Fibroblast of lung (primary cell): ENCODE measurements at places on chromosomes 11 and 22. TPM values are rescaled to one million over a fixed set of nuclear protein-coding genes. Genes with fewer than 3 reads are reported as not detected.

The PYGM gene
- polyA plus RNA-seq: 0.18 and 1.9 TPM in 2 replicates

The C11orf87 gene
- polyA plus RNA-seq: 0.02 and 0.34 TPM in 2 replicates

The SLC29A2 gene
- 0.15 and 1.7 TPM in 2 replicates for polyA plus RNA-seq

The CLCF1 gene
- polyA plus RNA-seq: 6.0 and 6.5 TPM in 2 replicates

The UBQLNL gene
- 0.09 and 0.10 TPM in 2 replicates for polyA plus RNA-seq

The AGBL2 gene
- polyA plus RNA-seq: 0.75 and 1.2 TPM in 2 replicates

The CRYBA4 gene
- polyA plus RNA-seq: not detected in 2 replicates

The SLC22A12 gene
- polyA plus RNA-seq: not detected in 2 replicates

The SLC22A8 gene
- polyA plus RNA-seq: not detected in 2 replicates

The KCNQ1 gene
- polyA plus RNA-seq: not detected in 2 replicates

The OR2AG2 gene
- 0.03 and 0.26 TPM in 2 replicates for polyA plus RNA-seq

The MS4A12 gene
- polyA plus RNA-seq: not detected in 2 replicates

The IFITM5 gene
- not detected in 2 replicates for polyA plus RNA-seq

The MAPK8IP2 gene
- polyA plus RNA-seq: 0.10 and 0.11 TPM in 2 replicates

The MOGAT2 gene
- not detected in 2 replicates for polyA plus RNA-seq

The CHEK1 gene
- 28.3 and 37.9 TPM in 2 replicates for polyA plus RNA-seq

The MFRP gene
- polyA plus RNA-seq: not detected in 2 replicates

The RIMBP3C gene
- 0.02 and 0.03 TPM in 2 replicates for polyA plus RNA-seq

The CHCHD10 gene
- polyA plus RNA-seq: 7.5 and 11.4 TPM in 2 replicates

The CNGA4 gene
- polyA plus RNA-seq: 0.06 TPM in 1 of 2 replicates, not detected in the other

The MPEG1 gene
- not detected in 2 replicates for polyA plus RNA-seq

The TRABD gene
- 11.8 and 17.6 TPM in 2 replicates for polyA plus RNA-seq

The MPPED2 gene
- polyA plus RNA-seq: 0.02 and 0.03 TPM in 2 replicates

The JAML gene
- not detected in 2 replicates for polyA plus RNA-seq

The KLHL35 gene
- polyA plus RNA-seq: 0.42 and 0.66 TPM in 2 replicates

The RIMBP3B gene
- 0.02 and 0.03 TPM in 2 replicates for polyA plus RNA-seq

The ASPHD2 gene
- 0.42 and 0.88 TPM in 2 replicates for polyA plus RNA-seq

The CCDC15 gene
- polyA plus RNA-seq: 1.2 and 4.0 TPM in 2 replicates

The TXNRD2 gene
- 13.2 and 19.7 TPM in 2 replicates for polyA plus RNA-seq

The MGAT3 gene
- 0.09 TPM in 1 of 2 replicates, not detected in the other for polyA plus RNA-seq

The ZP1 gene
- 0.62 TPM in 1 of 2 replicates, not detected in the other for polyA plus RNA-seq

The ZNF70 gene
- polyA plus RNA-seq: 1.0 and 1.2 TPM in 2 replicates

The SLC17A6 gene
- polyA plus RNA-seq: not detected in 2 replicates

The RFPL2 gene
- polyA plus RNA-seq: not detected in 2 replicates

The HEPN1 gene
- not detected in 2 replicates for polyA plus RNA-seq

The RCOR2 gene
- polyA plus RNA-seq: 1.8 and 3.9 TPM in 2 replicates

The TRIM49D2 gene
- not detected in 2 replicates for polyA plus RNA-seq

The PRR33 gene
- polyA plus RNA-seq: not detected in 2 replicates

The TEF gene
- polyA plus RNA-seq: 8.2 and 9.0 TPM in 2 replicates

The KCNK4 gene
- polyA plus RNA-seq: not detected in 2 replicates

The GPR83 gene
- 0.03 and 0.05 TPM in 2 replicates for polyA plus RNA-seq

The RBMXL2 gene
- not detected in 2 replicates for polyA plus RNA-seq

The TRIM51 gene
- polyA plus RNA-seq: not detected in 2 replicates

The SLC35E4 gene
- polyA plus RNA-seq: 2.0 and 3.0 TPM in 2 replicates
